ENCODE measurements at places on chromosomes 5 and 9. TPM values are rescaled to one million over a fixed set of nuclear protein-coding genes. Genes with fewer than 3 reads are reported as not detected.
A peak's percentile ranks its signal among the peaks of the same experiment; 100 is the strongest.

The PCSK1 gene
- 0.38 TPM for total RNA-seq

The C9orf43 gene
- 0.14 TPM for total RNA-seq

The C5orf52 gene
- not detected for total RNA-seq

The SHROOM1 gene
- 4.9 TPM for total RNA-seq

The POLR1E gene
- total RNA-seq: 15.8 TPM

- DNase-seq: no peak
These were observed 116.5 kb upstream of the MSX2 start for GRCh38 chr5:174607916-174608315.

- DNase-seq: no peak
These were observed 117.9 kb downstream of the CDC42SE2 start for GRCh38 chr5:131381777-131382176.

GRCh38 chr9:95336281-95336680, 18.8 kb upstream of the FANCC start:
- DNase-seq: no peak

GRCh38 chr9:37683531-37684371, 33.0 kb downstream of the FRMPD1 start:
- DNase-seq: no peak

GRCh38 chr9:129333617-129334104, 155.6 kb upstream of the IER5L start:
- no peak for DNase-seq

GRCh38 chr5:1385395-1386273, 40.7 kb upstream of the CLPTM1L start:
- peak; percentile 87 for DNase-seq
